ENCODE measurements at places on chromosomes 2 and 18. TPM values are rescaled to one million over a fixed set of nuclear protein-coding genes. Genes with fewer than 3 reads are reported as not detected.

NEU4 gene
- total RNA-seq = not detected

TRIM43 gene
- not detected for total RNA-seq

UGT1A7 gene
- not detected for total RNA-seq

RNF144A gene
- 101 TPM for total RNA-seq

ERMN gene
- 3.5 TPM for total RNA-seq

SERPINB10 gene
- total RNA-seq = not detected

FOSL2 gene
- total RNA-seq = 47.0 TPM

DTNA gene
- not detected for total RNA-seq

IGFBP5 gene
- not detected for total RNA-seq

TMEM37 gene
- not detected for total RNA-seq

CCBE1 gene
- not detected for total RNA-seq

SOWAHC gene
- total RNA-seq = 0.25 TPM

DLX1 gene
- total RNA-seq = not detected

XIRP2 gene
- not detected for total RNA-seq

HOXD12 gene
- total RNA-seq = not detected

B4GALT6 gene
- total RNA-seq = 1.1 TPM

TRABD2A gene
- total RNA-seq = 70.2 TPM

IL1A gene
- total RNA-seq = 0.17 TPM

DAW1 gene
- total RNA-seq = not detected

SERPINB3 gene
- not detected for total RNA-seq

COLEC12 gene
- total RNA-seq = not detected

ZSWIM2 gene
- total RNA-seq = not detected

REEP1 gene
- total RNA-seq = 0.17 TPM

RUFY4 gene
- 2.1 TPM for total RNA-seq

ZAP70 gene
- total RNA-seq = 337 TPM

PRADC1 gene
- 12.5 TPM for total RNA-seq

RBM44 gene
- 1.3 TPM for total RNA-seq

GPR75 gene
- 2.6 TPM for total RNA-seq

BCL11A gene
- total RNA-seq = 0.30 TPM

LYG2 gene
- total RNA-seq = not detected

PCARE gene
- not detected for total RNA-seq

RESP18 gene
- total RNA-seq = not detected

SLC5A7 gene
- total RNA-seq = not detected

CNTNAP5 gene
- total RNA-seq = not detected

FABP1 gene
- total RNA-seq = not detected

FAM110C gene
- total RNA-seq = 0.22 TPM

CIDEA gene
- not detected for total RNA-seq

APCDD1 gene
- total RNA-seq = not detected

SGPP2 gene
- total RNA-seq = 0.55 TPM

UNC80 gene
- total RNA-seq = not detected

PPP1R1C gene
- total RNA-seq = not detected

CTAGE1 gene
- not detected for total RNA-seq

DCC gene
- not detected for total RNA-seq

MPP4 gene
- total RNA-seq = not detected

Data from activated CD4-positive, alpha-beta T cell treated with anti-CD3 and anti-CD28 coated beads, Interleukin-2, amount 10 ng/mL, durations not matched to agents 7 days and 5 days (primary cell).